ENCODE measurements at places on chromosomes 2 and 18.

DNA sequence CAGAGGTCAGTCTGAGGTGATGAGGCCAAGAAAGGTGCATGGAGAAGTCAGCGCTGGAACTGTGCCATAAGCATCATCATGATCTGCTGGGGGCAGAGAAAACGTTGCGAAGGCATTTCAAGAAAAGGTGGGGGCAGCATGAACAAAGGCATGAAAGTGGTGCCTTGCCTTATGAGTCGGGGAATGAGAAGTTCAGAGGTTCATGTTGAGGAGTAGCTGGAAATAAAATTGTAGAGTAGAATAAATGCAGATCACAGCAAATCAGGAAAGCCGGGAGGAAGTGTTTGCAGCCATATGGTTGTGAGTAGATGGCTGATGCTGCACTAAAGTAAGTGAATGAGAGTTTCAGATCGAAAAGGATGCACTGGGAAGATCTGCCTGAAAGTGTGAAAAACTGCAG, 72.1 kb upstream of the ARL5A start:
- DNase-seq: no peak

DNA sequence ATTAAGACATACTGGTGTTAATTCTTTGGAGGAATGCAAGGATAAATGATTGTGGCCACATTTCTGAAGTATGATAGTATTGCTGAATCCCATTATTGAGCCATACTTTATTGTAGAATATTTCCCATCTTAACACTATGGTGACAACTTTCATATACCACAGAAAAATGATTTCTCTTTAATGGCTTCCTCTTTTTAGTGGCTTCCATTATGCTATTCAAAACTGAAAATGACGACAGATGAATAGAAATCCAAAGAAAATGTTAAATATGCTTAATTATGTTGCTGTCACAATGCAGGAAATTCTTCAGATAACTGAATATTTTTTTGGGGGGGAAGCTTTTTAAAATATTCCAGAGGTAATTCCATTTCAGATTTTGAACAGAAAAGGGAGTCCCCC, 88.9 kb upstream of the TMEM200C start:
- no peak for DNase-seq

- DNase-seq: no peak
Observed at GRCh38 chr2:167380555-167380954, 492.3 kb downstream of the XIRP2 start.

GRCh38 chr2:34498561-34498960, 899.5 kb upstream of the FAM98A start:
- no peak for DNase-seq

DNA sequence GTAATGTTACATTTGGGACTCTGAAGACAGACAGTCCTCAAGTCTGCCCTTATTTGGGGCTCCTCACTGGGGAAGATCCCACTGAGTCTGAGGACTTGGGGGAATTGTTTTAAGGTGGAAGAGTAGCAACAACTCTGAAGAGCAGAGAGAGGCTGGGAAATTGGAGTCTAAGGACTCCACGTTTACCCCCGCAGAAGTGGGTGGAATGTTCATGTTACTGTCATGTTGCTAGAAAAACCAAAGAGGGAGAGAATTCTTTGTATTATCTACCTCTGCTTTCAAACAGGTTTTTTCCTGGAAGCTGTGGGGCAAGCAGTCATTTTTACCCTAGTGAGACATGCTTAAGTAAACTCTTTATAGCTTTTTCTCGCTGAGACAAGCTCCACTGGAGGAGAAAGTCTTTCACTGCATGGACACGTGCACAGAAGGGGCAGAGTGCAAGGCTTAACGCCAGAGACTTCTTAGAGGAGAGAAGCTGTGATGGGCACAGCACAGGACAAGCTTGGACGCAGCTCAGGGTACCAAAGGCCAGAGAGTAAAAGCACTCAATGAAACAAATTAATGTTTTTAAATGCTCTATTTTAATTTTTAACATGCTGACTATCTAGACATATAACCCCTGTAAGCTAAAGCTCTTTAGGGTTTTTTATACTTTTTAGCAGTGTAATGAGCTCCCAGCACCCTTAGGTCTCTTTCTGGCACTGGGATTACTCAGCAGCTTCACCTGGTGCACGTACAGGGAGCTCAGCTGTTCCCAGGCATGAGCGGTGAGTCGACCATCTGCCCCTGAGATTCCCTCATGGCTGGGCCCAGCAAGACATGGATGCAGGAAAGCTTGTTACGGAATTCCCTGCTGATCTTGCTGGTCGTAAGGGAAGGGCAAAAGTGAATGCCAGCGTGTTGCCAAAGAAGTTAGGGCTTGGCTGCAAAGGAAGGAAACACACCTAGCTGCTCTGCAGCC, 54.5 kb upstream of the BIN1 start:
- no peak for DNase-seq

DNA sequence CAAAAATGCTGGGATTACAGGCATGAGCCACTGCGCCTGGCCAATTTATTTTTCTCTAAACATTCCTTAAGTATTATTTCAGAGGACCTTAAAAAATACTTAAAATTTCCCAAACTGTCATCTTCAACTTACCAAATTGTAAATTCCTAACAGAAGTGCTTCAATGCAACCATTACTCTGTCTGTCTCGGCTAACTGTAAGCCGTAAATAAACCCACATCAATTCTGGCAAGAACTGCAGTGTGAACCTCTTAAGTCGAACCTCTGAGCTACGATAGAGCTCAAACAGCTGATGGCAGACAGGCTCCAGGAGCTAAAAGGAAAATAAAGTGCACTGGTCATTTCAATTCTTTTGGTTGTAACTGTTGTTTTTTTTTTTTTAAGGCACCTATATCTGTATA, 53.4 kb upstream of the ORC2 start:
- DNase-seq: no peak

- no peak for DNase-seq
Observed at GRCh38 chr18:65567372-65567771, 183.4 kb upstream of the CDH7 start.

DNA sequence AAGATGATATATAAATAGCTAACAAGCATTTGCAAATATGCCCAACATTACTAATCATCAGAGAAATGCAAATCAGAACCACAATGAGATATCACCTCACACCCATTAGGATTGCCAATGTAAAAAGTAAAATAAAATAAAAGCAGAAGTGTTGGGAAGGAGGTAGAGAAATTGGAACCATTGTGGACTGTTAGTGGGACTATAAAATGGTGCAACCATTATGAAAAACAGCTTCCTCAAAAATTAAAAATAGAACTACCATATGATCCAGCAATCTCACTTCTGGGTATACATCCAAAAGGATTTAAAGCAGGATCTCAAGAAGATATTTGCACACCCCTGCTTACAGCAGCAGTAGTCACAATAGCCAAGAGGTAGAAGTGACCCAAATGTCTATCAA, 99.8 kb upstream of the DAPL1 start:
- no peak for DNase-seq

DNA sequence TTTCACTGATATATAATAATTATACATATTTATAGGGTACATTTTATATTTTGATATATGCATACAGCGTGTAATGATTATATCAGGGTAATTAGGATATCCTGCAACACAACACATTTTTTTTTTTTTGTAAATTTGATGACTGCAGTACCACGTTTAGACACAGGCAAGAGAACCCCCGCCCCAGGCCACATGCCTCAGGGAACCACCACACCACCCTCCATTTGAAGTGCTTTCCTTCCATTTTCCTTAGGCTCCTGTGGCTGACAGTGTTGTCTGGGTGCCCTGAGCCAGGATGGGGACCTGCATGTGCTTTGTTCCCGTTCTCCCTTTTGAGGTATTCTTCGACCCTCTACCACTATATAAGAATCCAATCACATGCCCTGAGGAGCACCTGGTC, 161.6 kb upstream of the CTAGE1 start:
- DNase-seq: no peak

DNA sequence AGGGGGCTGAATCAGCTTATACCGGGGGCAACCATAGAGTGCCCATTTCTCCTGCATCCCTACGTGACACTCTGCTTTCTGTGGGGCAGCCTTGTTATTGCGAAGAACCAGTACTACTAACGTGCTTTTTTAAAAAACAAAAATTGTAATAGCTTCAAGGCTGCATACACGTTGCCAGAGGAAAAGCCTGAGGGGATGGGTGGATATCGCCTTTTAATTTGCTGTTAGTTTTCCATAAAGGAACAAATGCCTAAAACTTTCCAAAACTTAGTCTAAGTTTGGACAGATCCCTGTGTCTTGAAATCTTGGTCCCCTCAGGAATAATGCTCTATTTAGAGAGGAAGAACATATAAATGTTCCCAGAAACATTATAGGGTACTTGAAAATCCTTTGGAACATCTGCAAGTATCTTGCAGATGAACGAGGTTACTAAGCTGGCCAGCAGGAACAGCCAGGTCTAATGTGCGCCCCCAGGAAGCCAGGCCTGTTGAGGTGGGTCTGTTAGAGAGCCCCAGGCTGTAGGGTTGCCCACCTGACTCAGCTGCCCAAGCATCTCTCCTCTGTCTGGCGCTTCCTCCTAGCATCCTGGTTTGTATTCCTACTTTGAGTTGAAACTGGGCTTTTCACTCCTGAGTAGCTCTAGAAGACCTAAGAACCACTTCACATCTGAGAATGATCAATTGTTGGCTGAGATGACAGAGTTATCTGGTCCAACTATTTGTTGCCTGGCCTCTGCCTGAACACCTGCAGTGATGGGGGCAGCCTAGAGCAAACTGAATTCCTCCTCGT, 96.9 kb downstream of the TGOLN2 start:
- no peak for DNase-seq

DNA sequence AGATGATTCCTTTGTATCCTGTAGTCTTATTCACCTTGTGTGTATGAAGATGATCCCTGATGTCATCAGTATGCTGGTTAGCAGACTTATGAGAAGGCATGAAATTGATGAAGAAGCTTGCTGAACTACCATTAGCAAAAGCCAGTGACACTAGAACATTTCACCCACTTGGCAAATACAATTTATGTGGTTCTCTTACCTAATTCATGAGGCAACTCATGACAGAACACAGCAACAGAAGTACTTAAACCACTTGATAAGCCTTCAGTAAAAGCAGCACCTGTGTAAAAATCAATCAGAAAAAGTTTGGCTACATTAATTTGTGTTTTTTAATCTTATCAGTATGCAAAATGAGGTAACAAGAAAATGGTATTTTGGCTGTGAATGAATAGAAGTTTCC, 16.8 kb downstream of the SLC39A6 start:
- DNase-seq: no peak

Data from NCI-H2081 treated with DMSO at 0.1 percent for 48 hours (cell line).